ENCODE measurements at places on chromosomes 3 and 15.

DNA sequence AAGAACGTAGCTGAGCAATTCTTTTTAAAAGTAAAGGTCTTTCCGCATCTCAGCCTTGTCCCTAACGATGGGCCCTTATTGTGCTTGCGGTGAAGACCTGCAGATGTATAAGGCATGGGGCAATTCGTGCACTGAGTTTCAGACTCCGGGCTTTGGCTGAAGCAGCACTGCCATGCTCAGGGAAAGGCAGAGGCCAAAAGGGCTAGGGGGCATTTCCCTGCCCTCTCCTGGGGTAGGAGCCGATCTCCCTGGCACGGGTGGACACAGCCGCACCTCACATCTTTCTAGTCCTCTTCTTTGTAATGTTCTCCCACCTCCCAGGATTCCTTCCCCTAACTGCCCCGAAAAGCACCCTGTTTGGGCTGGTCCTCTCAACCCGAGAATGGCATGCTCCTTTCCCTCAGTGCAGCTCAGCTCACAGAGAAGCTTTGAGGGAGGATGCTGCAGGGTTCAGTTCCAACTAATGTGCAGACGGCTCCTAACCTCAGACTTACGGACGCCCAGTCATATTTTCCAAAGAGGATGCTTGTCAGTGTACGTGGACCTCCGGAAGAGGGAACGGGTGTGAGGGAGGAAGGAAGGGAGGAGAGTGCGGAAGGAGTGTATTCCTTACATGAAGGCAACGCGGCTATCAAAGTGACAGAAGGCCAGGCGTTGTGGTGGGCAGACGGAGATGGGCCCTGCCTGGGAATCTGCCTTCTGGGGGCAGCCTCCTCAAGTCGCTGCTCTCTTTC lies 61.2 kb downstream of the SYNM start:
- H3K27me3 ChIP-seq, result no peaks in the 10 kb centered on the region
- no peak overlapping the region for H3K4me3 ChIP-seq
- no peak for DNase-seq
- H3K4me1 ChIP-seq, result peaks cover 19% of the 10 kb centered on the region
- H3K36me3 ChIP-seq, result peaks cover 7% of the 10 kb centered on the region
- no peak overlapping the region for H3K27ac ChIP-seq

- H3K36me3 ChIP-seq, result no peaks in the 10 kb centered on the region
- no peak overlapping the region for H3K4me3 ChIP-seq
- DNase-seq, result no peak
- H3K27me3 ChIP-seq, result no peaks in the 10 kb centered on the region
- H3K27ac ChIP-seq, result no peak overlapping the region
Observed at GRCh38 chr3:59940718-59941117, 890.9 kb upstream of the CFAP20DC start.

DNA sequence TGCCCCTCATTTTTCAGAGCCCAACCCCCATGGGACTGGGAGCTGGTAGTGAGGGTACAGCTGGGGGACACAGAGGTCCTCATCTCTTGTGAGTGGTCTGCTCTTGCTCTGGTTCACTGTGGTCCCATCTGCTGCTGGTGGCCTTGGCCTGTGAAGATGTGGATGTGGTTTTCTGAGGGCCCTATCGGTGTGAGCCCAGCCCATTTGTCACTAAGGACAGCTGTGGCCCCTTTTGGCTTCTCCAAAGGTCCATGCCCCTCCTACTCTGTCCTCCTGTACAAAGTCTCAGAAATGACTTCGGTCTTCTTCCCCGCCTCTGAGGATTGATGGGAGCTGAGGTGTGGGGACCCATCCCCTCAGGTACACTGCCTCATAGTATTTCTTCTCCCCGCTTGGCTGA lies 21.0 kb downstream of the LIPC start:
- no peak overlapping the region for H3K4me3 ChIP-seq
- no peak overlapping the region for H3K27ac ChIP-seq
- H3K4me1 ChIP-seq, result peaks cover 9% of the 10 kb centered on the region
- H3K36me3 ChIP-seq, result no peaks in the 10 kb centered on the region
- no peak for DNase-seq
- H3K27me3 ChIP-seq, result peaks cover 43% of the 10 kb centered on the region

- H3K27me3 ChIP-seq, result no peaks in the 10 kb centered on the region
- H3K27ac ChIP-seq, result no peak overlapping the region
- no peak overlapping the region for H3K4me3 ChIP-seq
Observed at GRCh38 chr15:49327927-49328326, 95.1 kb upstream of the FGF7 start.

GRCh38 chr15:79371591-79371990 lies 60.5 kb upstream of the MINAR1 start:
- H3K4me3 ChIP-seq, result no peak overlapping the region
- H3K4me1 ChIP-seq, result peaks cover 6% of the 10 kb centered on the region
- H3K27ac ChIP-seq, result no peak overlapping the region
